Amniotic stem cell (primary cell): ENCODE measurements at places on chromosomes 3 and 15.
A peak's percentile ranks its signal among the peaks of the same experiment; 100 is the strongest.

- no peak for DNase-seq
These were observed 7.4 kb upstream of the RIOX2 start for GRCh38 chr3:97979610-97980009.

DNA sequence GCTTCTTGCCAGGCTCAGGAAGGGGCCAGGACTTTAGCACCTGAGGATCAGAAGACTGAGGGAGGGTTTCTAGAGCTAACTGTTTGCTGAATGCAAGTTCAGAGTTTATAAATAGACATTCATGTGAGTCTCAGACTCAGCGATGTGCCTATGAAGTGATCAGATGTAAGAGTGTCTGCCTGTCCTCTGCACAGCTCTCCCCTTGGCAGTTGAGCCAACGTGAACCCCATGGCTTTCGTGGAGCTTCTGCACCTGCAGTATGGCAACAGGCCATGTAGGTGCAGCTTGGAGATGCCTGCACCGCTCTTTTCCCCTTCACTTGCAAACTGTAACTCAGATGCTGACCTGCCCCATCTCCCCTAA lies 141.9 kb downstream of the CHDH start:
- DNase-seq, result no peak

DNA sequence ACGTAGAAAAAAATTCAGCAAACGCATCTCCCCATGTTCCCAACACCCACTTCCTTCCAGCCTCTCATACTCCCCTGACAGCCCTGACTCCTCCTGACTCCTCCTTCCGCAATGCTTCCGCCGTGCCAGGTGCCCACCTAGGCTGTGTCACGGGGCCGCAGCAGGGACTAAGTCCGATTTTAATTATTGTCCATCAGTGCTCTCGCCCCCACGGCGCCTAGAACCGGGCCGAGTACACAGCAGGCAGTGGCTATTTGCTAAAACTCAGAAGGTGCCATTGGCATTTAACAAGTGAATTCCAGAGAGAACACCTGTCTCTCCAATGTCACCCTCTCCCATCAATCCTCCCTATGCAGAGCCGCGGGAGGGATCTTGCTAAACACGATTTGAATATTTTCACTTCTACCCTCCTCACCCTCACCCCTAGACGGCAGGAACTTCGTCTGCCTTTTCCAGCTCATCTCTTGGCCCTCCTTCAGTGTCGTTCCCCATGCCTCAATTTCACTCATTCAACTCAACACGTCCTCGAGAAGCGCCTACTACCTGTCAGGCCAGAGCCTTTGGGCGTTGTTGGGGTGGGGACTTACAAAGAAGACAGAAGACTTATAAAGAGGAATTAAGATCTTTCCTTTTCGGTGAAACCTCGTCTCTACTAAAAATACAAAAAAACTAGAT lies 11.5 kb upstream of the SHF start:
- no peak for DNase-seq

- peak; percentile 3 for DNase-seq
These were observed 61.3 kb upstream of the CMTM8 start for GRCh38 chr3:32176989-32177701.

GRCh38 chr3:136989781-136990524 lies 32.2 kb downstream of the IL20RB start:
- no peak for DNase-seq

DNA sequence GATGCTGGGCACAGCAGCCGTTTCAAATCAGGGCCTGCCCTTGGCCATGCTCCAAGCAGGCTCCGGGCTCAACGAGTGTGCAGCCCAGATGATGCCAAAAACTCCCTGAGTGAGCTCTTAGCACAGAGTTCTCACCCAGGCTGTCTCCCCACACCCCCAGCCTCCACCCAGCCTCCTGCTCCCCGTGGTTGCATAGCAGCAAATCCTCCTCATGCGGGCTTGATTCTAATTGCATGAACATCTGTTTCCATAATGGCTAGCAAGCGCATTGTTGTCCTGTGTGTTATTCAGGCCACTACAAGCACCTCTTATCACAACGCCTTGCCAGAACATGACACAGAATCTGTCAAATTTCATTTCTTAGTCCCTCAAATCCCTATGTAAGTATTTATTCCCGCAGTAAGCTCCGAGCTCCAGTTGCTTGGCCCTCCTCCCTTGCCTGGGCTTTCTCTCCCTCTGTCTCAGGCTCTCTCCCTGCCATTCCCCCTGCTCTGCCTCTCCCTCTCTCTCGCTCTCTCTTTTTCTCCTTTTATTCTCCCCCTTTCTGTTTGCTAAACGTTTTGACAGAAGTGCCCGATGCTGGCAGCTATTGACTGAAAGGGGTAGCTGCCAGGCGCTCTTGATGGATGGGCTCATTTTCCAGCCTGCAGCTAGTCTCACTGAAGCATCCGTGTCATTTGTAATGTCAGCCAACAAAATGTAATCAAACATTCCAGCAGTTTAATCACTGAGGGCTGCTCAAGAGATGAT lies 306.5 kb downstream of the IL20RB start:
- no peak for DNase-seq

DNA sequence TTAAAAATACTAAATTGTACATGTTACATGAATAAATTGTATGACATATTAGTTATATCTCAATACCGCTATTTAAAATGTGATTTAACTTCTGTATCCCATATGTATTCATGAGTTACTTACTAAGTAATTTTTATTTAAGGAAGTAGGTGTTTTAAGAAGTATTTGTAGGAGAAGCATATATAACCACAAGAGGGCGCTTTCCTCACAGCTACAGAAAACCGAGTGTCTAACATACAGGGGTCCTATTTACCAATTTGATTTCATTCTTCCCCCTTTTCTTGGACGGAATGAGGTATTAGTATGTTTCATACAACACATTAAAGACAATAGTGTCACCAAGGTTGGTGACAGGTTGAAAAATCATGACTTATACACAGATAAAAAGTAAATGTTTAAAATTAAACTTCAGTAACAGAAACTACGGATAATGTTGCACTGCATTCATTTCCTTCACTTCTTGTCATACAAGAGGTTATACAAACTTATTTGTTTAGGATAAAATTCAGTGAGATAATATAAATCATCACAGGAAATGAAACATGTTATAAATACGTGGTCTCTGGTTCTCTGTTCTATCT lies 253.6 kb downstream of the MAGI1 start:
- DNase-seq, result peak; percentile 31

DNA sequence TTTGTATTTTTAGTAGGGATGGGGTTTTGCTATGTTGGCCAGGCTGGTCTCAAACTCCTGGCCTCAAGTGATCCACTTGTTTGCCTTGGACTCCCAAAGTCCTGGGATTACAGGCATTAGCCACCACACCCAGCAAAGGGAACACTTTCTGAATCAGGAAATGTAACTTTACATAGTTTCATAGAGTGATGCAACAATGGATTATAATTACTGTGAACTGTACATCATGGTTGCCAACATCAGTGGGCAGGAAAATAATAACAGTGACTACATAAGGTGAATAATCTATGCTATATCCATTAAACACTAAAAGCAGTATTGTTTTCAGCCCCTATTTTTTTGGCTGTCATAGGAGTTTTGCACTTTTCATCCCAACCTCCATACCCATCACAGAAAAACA lies 5.0 kb upstream of the KPNA1 start:
- no peak for DNase-seq

GRCh38 chr3:24192469-24193056 lies 247.5 kb downstream of the NR1D2 start:
- DNase-seq, result no peak

DNA sequence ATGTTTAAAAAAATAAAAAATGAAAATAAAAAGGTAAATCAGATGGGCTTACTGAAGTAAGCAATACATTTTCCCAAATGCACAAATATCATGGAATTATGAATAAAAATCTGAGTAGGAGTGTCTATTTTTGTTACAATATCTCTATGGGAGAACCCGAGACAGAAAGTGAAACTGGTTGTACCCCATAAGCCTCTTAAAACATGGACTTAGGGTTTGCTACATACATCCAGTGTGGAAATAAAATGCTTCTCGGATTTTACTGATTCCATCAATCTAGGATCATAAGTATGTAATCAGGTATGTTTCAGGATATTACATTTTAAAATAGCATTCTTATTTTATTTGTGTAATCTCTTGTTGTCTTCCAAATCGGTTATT lies 177.8 kb upstream of the CDIN1 start:
- DNase-seq, result no peak

GRCh38 chr3:69385723-69386555 lies at the start of gene FRMD4B:
Gene FRMD4B (minus strand): TSS chr3:69386088. CDS start chr3:69385989, 99 bp downstream.
- DNase-seq, result no peak

DNA sequence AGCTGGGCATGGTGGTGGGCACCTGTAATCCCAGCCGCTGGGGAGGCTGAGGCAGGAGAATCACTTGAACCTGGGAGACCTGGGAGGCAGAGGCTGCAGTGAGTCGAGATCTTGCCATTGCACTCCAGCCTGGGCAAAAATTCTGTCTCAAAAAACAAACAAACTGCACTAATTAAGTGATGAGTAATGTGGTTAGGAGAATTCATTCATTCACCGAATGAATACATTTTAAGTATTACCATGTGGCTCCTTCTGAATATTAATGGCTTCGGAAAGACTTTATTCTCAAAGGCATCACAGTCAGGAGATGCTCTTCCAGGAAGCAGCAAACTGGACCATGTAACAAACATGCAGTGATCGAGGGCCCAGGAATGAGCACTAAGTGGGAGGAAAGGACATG lies 23.6 kb downstream of the SPTSSB start:
- DNase-seq, result no peak

GRCh38 chr15:74664028-74664616 lies 31.7 kb downstream of the EDC3 start:
- no peak for DNase-seq

DNA sequence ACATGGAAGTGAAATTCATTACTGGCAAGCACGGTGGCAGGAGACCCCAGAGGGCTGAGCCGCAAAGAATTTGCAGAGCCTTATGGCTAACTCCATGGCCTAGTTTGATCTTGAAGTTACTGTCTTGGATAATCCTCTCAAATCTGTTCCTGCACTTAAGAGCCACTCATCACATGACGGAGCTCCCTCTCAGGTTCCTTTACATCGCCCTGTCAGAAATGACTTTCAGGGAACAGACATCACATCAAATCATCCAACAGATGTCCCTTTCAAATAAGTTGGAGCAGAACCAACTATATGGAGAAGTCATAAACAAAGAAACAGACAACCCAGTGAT lies 328.8 kb upstream of the THBS1 start:
- DNase-seq, result no peak

- no peak for DNase-seq
These were observed 145.9 kb downstream of the MEIS2 start for GRCh38 chr15:36954486-36954885.

DNA sequence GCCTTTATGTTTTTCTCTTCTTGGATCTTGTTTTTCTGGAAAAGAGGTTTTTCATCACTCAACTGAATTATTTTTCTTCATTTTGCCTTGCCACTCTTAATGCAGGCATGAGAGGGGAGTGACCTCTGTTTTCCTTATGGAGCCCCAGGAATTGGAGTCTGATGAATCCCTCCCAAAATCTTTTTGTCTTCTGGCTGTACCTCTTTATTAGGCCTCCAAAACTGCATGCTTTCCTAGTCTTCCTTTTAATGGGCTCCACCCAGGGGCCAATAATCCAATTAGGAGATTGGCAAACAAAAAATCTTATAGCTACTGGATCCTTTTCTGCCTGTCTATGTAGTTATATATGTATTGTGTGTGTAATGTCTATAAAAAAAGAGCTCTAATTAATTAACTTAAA lies 192.4 kb upstream of the PEX5L start:
- no peak for DNase-seq

DNA sequence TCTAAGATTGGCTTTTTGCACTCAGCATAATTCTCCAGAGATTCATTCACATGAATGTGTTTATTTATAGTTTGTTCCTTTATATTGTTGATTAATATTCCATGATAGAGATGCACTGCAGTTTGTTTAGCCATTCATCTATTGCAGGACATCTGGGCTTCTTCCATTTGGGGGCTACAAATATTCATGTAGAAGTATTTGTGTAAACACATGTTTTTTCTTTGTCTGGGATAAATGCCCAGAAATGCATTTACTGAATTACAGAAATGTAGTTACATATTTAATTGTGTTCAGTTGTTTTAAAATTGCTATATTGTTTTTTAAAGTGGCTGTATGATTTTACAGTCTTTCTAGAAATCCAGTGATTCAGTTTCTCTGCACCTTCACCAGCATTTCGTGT lies 635.0 kb downstream of the ZIC1 start:
- DNase-seq, result no peak

GRCh38 chr15:48579945-48580671 lies 65.4 kb downstream of the FBN1 start:
- no peak for DNase-seq

GRCh38 chr3:129934234-129935123 lies 40.0 kb upstream of the TRH start:
- no peak for DNase-seq

- no peak for DNase-seq
These were observed 3.2 kb downstream of the TRANK1 start for GRCh38 chr3:36941658-36942057.

DNA sequence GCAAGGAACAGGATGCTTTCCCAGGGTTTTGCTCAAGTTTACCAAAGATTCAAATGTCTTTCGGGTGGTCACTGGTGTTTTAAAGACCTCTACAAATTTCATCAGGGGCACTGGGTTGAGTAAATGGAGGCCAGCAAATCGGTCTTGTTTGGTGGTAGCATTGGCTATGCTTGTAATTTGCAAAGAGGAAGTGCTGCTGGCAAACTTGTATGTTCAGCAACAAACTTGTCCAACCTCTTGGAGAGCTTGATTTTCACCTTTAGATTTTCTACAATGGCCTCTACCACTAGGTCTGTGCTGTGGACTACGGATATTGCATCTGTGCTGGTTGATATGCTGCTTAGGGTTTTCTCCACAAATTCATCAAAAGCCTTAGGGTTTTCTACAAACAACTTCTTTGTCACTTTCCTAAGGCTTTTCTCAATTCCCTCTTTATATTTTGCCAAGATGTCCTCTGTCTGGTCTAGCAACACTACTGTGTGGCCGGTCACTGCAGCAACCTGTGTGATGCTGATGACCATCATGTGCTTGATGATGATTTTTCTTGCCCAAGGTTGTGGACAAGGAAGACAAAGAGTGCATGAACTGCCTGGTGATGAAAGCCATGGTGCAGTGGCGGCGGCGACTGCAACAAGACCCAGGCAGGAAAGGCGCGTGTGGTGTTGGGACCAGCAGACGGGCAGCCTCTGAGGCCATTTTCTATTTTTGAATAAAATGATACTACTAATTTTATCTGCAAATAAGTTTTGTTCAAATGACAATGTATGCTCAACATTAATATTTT lies 50.8 kb downstream of the RFX7 start:
- no peak for DNase-seq

- DNase-seq, result no peak
These were observed 140.6 kb downstream of the RBPMS2 start for GRCh38 chr15:64634576-64635498.

- no peak for DNase-seq
These were observed 28.1 kb downstream of the SPINK8 start for GRCh38 chr3:48305396-48305795.

DNA sequence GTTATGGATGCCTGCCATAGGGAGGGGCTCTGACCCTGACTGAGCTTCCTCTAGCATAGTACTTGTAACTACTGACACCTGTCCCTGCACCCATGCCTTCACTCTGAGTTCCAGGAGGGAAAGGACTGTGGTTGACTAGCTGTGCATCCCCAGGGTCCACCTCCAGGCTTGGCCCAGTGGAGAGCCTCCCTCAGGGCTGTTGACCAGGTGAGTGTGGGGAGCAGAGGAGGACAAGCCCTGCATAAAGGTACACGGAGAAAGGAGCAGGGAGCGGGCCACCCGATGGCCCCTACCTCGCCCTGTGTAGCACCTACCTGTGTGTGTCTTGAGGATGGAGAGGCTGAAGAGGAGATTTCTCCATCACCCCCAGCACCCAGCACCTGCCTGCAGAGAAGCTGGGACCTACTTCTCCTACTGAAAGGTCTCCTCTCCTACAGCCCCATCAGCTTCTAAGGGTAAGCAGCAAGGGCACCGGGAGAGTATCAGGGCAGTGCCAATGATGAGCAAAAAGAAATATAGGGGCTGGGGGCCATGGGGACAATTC lies 6.7 kb upstream of the LTF start:
- DNase-seq, result no peak
